ENCODE measurements at places on chromosomes 12 and 14.
A peak's percentile ranks its signal among the peaks of the same experiment; 100 is the strongest.

- DNase-seq = no peak
These were observed 230.7 kb upstream of the PRKD1 start for GRCh38 chr14:30158299-30158698.

DNA sequence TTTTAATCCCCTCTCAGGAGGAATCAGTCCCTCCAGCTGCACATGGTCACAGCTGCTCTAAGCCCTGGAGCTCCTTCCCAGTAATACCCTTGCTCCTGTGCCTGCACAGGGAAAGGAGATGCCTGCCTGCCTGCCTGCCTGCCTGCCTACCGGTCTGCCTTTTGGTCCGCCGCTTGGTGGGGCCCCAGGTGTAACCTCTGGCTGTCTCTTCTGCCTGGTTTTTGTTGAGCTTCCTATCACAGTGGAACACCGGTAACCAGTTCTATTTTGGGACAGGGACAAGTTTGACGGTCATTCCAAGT lies 99.8 kb downstream of the DAD1 start:
- DNase-seq = no peak

- no peak for DNase-seq
These were observed 16.1 kb downstream of the ISCA2 start for GRCh38 chr14:74509587-74510222.

GRCh38 chr12:29102741-29103140 lies 46.3 kb upstream of the FAR2 start:
- no peak for DNase-seq

- DNase-seq = no peak
These were observed at the start of gene LTB4R for GRCh38 chr14:24310646-24311604. LTB4R (plus strand) TSS chr14:24311502; CDS start chr14:24315652, 4,150 bp downstream.

- DNase-seq = peak; percentile 31
These were observed 41.6 kb downstream of the UBE3B start for GRCh38 chr12:109518820-109519665.

DNA sequence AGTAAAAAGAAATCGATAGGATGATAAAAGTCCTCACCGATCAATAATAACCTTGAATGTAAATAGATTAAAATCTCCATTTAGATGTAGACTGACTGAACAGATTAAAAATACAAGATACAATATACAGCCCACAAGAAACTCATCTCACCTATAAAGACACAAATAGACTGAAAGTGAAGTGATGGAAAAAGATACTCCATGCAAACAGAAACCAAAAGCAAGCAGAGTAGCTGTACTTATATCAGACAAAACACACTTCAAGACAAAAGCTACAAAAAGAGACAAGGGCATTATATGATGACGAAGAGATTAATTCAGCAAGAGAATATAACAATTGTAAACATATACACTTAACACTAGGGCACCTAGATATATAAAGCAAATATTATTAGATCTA lies 444.8 kb downstream of the RGS6 start:
- no peak for DNase-seq

DNA sequence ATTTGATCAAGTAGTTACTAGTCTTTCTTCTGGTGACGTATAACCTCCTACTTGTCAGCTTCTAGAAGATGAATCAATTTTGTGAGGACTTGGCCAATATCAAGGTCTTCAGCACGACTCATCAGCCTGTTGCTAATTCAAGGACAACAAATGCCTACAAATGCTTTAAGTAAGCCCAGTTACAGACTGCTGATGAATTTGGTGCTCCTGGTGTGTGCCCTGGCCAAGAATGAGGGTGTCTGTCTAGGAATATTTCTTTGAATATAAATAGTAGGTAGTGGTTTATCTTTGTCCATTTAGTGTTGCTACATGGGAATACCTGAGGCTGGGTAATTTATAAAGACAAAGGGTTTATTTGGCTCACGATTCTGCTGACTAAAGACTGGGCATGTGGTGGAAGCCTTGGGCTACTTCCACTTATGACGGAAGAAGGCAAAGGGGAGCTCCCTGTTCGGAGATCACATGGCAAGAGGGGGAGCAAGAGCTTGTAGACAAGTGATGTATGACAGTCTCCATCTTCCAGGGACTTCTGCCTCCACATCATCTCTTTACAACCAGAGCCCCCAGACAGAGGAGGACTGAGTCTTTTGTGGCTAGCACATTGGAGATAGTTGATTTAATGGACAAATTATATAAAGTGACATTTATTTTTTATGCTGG lies 180.2 kb downstream of the CRADD start:
- no peak for DNase-seq

GRCh38 chr14:76131071-76131965 lies 20.4 kb upstream of the GPATCH2L start:
- no peak for DNase-seq

DNA sequence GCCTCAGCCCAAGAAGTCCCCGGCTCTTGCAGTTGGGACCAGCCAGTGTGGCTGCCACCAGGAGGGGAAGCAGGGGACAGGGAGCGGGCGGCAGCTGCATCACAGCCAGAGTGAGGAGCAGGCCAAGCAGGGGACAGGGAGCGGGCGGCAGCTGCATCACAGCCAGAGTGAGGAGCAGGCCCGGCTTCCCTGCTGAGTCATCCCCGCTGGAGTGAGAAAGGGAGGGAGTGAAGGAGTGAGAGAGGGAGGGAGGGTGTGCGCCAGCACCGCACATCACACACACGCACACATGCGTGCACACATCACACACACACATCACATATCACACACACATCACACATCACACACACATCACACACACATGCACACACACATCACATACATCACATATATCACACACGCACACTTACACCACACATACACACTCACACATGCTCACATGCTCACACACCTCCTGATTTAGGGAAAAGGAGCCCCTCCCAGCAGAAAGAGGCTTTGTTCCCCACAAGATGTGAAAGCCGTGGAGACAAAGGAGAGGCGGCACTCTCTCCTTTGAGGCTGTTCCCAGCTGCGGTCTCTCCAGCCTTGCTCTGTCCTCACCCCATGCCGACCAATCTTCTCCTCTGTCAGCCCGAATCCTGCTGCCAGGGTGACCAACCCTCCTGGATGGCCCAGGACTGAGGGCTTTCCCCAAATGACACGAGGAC lies 16.7 kb upstream of the ZDHHC22 start:
- peak; percentile 77 for DNase-seq

DNA sequence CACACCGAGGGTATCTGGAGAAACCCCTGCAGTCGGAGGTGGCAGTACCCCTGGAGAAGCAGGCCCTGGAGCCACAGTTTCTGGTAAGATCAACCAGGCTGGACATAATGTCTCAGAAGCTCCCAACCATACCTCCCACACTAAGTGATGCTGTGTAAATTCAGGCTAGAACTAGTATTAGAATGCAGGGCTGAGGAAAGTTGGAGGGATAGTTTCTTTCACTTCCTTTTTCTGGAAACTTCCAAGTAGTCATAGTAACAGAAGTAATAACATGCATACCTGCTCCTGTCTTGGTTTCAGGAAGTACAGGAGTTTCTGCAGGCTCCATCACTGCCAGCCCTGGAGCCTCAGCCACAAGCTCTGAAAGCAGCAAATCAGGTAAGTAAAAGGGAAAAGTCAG lies 228.1 kb upstream of the CNTN1 start:
- no peak for DNase-seq

- DNase-seq = no peak
These were observed 52.9 kb downstream of the SETD3 start for GRCh38 chr14:99427632-99428300.

GRCh38 chr14:61549425-61549824 lies 145.9 kb upstream of the HIF1A start:
- no peak for DNase-seq

DNA sequence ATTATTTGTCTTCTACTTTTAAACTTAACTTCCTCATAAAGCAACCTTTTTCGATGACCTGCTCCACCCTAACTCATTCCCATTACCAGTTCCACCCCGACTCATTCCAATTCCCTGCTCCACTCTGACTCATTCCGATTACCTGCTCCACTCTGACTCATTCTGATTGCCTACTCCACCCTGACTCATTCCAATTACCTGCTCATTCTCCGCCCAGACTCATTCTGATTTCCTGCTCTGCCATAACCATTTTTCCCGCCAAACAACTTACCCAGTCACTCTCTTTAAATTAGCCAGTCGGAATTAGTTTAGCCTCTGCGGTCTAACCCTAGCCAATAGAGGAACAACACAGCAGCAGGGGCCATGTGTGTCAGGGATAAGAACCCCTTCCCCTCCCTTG lies 249.1 kb downstream of the DPY19L2 start:
- no peak for DNase-seq

- no peak for DNase-seq
These were observed 19.4 kb downstream of the LMO3 start for GRCh38 chr12:16586350-16587109.

DNA sequence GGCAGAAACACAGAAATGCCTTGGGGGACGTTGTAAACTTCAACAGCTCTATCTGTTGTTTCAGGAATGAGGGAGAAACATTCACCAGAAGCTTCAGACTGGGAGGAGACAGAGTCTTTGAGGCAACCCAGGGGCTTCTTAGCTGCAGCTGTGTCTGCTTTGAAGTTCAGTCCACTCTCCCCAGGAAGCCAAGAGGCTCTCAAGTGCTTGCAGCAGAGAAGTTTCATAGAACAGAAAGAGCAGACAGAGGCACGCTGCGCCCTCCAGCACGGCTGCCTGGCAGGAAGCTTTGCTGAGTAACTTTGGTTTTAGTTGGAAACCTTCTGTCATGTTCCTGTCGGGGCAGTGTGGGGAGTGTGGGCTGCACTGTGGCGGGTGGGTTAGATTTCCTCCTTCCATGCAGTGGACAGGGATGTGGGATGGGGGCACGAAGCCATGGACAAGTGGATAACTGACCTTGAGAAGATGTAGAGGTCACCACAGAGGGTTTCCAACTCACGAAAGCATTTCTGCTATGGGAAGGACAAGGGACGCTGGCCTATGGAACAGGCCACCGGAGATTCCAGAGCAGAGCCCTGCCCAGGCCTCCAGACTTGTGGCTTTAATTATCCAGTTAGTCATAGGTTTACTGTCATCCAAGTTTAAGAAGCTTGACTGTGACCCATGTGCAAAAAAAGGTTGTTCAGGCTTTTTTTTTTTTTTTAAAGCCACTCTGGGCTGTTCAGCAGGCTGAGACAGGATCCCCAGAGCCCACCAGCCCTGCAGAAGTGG lies 107.7 kb downstream of the ARF6 start:
- DNase-seq = peak; percentile 6

DNA sequence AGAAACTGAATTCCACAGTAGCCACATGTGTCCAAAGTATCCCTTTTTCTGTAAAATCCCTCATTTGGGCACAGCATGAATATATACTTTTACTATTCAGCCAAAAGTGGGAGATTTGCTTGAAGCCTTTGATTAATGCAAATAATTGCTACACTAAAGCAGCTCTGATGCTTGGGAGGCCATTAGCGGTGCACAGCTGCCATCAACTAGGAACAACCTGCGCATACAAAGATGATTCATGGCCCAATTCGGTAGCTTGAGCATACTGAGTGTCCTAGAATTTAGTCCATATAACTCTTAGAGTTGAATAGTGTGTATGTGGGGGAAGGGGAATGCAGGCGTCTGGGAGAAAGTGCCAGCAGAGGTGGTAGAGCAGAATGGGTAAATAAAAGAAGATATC lies 277.0 kb upstream of the RMST start:
- no peak for DNase-seq

- DNase-seq = no peak
These were observed 128.4 kb downstream of the FOXA1 start for GRCh38 chr14:37466623-37467088.

DNA sequence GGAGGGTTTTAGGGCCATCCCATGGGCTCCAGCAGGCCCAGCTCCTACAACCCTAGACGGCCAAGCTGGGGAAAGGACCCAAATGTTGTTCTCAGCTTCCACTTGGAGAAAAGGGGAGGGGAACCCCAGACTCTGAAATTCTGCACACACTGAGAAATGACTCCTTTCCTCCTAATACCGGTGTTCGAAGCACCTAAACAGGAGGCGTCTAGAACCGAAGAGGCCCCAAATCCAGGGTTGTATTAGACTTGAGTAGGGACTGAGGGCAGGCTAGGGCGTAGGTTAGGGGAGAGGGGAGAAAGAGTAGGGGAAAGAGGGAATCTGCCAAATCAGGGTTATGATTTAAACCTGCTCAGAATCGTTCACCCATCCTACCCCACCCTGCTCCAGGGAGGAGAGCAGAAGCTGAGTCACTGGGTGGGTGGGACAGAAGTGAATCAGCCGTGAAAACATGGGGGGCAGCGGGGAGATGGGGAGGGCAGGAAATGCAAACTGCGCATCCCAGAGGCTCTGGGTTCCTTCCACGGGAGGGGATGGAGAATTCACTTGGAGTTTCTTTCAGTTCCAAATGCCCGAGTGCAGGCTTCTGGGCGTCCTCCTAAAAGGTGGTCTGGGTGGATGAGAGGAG lies 1.0 kb downstream of the IGFBP6 start:
- no peak for DNase-seq

- DNase-seq = no peak
These were observed 349.2 kb upstream of the LMO3 start for GRCh38 chr12:16955083-16955657.

DNA sequence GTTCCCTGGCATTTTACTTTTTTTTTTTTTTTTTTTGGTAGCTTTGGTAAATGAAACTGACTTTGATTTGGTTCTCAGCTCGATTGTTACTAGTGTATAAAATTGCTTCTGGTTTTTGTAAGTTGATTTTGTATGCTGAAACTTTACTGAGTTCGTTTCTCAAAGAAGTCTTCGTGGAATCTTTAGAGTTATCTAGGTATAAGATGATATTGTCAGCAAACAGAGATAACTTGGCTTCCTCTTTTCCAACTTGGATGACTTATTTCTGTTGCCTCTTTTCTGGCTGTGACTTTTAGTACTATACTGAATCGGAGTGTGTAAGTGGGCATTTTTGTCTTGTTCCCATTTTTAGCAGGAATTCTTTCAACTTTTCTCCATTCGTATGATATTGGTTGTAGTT lies 28.1 kb downstream of the USP15 start:
- no peak for DNase-seq

DNA sequence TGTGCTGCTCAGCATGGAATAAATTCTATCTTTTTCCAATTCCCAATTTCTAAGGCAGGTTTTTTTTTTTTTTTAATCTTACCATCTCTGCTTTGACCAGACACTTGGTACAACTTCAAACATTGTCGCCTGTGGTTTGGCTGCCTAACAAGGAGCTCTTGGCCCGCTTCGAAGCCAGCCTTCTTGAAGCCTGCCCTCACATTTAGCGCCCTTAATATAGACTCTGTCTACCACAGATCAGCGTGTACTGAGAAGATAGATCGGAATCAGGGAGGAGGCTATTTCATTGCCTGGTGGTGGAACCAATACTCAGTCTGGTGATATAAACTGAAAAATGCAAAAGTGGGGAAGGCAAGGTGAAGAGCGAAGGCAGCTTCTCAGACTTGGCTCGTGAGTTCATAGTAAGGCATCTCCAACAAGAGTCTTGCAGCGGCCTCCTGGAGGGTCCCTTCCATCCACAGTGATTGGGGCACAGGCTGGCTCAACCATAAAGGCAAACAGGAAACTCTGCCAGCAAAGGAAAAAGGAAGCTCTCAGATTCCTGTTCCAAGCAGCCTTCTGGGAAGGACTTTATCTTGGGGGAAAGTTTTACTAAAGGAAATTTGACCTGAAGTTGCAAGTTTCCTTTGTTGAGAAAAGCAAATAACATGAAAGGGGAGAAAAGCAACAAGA lies 103.2 kb upstream of the BCL2L14 start:
- no peak for DNase-seq

Measured in NCI-H510A (cell line).